ENCODE measurements at places on chromosomes 2 and 18.

- no peak for DNase-seq
Measured at GRCh38 chr2:60867848-60868247, 13.5 kb upstream of the REL start.

- no peak for DNase-seq
Measured at GRCh38 chr2:107028661-107029060, 142.7 kb upstream of the ST6GAL2 start.

- no peak for DNase-seq
Measured at GRCh38 chr2:200774920-200775319, 36.8 kb upstream of the BZW1 start.

GRCh38 chr2:28661589-28662001 lies 90.0 kb upstream of the PPP1CB start:
- no peak for DNase-seq

GRCh38 chr2:37466533-37467222 lies 122.2 kb downstream of the QPCT start:
- DNase-seq = peak; percentile 73

DNA sequence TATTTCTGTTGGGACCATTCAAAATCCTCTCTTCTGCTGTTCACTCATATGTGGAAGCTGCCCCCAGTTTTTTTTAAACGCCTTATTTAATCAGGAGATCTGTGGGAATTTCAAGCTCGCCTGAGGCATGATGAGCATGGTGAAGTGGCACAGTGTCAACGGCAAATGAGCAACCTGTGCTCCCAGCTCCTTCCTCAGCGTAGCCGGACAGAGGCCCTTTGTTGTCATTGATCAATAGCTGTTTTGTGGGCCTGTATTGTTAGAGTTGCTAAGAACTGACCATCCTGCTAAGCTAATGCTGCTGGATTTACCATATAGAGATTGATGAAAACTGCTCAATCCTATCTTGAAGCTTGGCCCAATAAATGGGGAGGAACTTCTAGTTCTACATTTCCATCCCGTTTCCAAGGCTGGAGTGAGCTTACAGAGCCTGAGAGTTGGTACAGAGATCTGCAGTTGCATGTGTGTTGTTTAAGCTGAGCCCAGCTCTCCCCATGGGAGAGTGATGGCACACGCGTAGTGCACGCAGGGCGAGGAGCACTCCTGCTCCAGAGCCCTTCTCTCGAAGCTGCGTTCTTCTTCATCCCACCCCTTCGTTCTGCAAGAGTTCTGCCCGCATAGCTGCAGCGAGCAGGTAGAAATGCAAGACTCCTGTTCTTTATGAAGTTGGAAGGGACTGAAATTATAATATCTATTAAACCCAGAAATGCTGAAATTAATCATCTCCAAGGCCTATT lies 108.8 kb downstream of the RTN4 start:
- DNase-seq = no peak

DNA sequence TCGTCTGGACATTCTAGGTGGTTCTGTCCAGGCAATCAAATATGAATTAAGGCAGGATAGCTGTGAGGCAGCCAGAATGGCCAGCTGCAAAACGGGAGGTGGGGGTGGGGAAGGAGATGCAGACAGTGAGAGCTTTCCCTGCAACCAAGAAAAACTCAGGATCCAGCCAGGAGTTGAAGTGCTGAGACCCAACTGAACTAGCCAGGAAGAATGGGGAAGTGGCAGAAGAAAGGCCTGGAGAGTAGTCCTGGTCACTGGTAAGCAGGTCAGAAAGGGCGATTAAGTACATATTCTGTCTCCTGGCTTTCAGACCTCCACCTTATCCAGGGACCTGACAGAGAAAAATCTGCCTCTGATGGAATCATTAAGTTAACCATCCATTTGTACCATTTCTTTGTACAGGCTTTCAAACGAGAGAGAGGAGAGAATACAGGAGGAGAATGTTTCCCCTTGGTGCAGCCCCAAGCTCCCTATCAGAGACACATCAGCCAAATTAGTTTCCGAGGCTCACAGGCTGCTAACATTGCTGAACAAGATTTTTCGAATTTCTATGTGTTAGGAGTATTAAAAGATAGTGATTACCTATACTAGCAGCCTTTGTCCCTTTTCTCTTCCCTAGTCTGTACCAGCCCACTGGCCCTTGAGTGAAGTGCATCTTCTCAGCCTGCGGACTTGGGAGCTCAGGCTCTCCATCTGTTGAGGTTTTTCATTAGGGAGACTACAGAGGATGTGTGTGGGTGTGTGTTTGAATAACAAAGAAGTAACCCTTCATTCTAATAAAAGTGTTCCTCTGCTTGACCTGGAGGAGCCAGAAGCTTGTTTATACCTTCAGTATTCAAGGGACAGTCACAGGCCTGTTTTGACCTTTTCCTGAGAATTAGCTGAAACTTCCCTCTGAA lies 12.5 kb upstream of the HOXD1 start:
- DNase-seq = no peak

DNA sequence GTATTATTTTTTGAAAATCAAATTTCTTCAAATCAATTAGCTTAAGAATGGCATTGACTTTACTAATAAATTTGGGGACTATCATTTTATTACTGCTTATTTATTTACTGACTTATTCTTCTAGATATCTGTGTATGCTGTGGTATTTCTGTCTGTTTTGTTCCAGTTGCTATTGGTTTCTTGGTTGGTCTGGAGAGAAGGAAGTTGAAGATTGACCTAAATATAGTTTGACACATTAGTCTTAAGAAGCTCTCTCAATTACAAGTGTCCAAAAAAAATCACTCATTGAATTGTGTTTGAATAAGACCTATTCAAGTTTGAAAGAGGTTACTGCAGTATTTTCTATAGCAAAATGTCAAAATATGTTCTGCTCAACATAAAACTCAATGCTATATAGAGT lies 153.3 kb upstream of the KYNU start:
- DNase-seq = no peak

GRCh38 chr2:128446049-128446873 lies 127.6 kb upstream of the HS6ST1 start:
- DNase-seq = no peak

GRCh38 chr2:186980787-186981550 lies 132.0 kb upstream of the ZSWIM2 start:
- DNase-seq = no peak

DNA sequence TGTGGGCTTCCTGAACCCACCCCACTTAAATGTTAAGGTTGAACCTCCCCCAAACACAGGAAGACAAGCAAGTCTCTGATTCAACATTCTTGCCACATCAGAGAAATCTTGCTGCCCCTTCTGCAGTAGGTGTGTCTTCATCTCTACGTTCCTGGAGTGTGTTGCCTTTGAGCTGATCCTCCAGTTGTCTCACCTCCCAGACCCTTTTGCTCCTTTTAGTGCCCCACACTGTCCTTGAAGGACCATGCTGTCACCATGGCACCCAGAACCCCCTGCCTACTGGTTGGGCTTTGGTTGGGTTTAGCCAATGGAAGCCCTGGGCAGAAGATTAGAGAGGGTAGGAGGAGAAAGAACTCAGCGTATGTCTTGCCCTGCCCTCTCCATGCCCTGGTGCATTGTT lies 10.7 kb downstream of the CAB39 start:
- DNase-seq = no peak

- peak; percentile 44 for DNase-seq
Measured at GRCh38 chr2:219530048-219530963, 13.3 kb downstream of the CHPF start.

- no peak for DNase-seq
Measured at GRCh38 chr2:28687171-28687570, 64.5 kb upstream of the PPP1CB start.

- no peak for DNase-seq
Measured at GRCh38 chr2:226466589-226466988, 333.0 kb downstream of the IRS1 start.

DNA sequence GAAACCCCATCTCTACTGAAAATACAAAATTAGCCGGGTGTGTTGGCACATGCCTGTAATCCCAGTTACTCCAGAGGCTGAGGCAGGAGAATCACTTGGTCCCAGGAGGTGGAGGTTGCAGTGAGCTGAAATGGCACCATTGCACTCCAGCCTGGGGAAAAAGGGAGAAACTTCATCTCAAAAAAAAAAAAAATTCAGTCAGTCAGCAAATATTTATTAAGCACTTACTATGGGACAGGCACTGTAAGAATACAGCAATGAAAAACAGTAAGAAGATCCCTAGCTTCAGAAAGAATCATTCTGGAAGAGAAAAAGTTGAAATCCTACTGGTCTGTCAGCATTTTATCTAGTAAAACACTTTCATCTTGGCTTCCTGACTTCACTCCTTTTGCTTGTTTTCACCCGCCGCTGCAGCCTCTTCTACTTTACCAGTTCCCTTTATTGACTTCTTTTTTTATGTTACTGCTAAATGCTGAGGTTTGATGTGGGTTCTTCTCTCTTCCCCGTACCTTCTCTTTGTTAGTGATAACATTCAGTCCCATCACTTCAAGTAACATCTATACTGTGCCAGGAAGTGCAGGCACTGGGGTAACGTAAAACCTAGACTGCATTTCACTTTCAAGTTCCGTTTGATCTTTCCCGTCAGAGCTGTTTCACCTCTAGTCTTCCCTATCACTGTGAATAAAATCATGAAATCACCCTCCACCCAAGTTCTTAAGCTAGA lies 10.8 kb upstream of the TAF4B start:
- no peak for DNase-seq

DNA sequence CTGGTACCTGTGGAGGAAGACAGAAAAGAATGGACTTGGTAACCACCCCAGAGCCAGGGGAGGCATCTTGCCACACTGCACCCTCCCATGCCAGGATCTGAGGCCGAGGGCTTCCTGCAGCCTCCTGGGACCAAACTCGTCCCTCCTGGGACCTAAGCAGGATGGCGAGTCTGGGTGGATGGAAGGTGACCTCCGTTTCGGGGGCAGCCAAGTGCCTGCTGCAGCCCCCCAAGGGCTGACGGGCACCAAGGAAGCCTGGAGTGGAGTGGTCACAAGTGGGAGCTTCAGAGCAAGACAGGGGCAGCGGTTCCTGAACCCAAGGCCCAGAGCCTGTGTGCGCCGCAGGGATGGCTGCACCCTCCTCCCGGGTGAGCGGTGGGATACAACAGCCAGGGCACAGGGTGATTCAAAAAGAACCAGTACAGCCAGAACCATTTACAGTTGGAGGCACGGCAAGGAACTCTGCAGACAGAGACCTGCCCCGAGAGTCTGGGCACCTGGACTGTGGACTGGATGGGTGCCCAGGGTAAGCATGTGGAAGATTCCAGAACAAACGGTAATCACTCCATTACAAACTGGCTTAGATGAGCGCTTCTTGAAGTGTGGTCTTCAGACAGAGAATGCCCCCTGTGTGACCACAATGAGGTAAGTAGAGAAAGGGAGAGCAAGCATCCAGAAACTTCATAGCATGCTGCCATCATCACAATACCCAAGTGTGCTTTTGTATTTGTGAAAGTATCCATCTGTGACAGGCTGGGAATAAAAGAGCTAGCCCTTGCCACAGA lies 12.1 kb downstream of the HS1BP3 start:
- no peak for DNase-seq

GRCh38 chr2:215613280-215613679 lies 177.4 kb upstream of the FN1 start:
- DNase-seq = no peak

DNA sequence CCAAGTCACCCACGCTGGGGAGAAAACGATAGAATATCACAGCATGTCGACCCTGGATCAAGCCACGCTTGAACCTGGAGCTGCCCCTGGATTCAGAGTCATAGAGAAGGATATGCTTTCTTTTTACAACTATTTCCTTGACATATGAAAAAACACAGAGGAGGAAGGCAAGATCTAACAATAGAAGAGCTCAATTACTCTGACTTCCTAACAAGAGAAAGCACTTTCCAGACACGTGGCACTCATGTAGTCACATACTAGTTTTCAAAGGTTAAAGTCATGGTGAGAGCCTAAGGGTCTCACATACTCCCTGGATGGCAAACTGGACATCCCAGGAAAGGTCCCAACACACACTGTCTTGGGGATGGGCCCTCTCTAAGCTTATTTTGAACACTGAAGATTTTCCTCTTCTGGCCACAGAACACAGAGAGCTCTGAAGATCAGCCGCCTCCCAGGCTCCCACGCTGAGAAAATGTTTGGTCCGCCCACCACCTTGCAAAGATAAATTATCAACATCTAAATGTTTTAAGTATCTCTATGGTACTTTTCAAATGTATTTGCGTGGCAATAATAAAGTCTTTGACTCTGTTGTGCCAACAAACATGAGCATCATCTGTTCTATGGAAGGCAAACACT lies 4.9 kb downstream of the PXDN start:
- no peak for DNase-seq

GRCh38 chr2:44722026-44722625 lies 219.4 kb upstream of the SIX3 start:
- no peak for DNase-seq

DNA sequence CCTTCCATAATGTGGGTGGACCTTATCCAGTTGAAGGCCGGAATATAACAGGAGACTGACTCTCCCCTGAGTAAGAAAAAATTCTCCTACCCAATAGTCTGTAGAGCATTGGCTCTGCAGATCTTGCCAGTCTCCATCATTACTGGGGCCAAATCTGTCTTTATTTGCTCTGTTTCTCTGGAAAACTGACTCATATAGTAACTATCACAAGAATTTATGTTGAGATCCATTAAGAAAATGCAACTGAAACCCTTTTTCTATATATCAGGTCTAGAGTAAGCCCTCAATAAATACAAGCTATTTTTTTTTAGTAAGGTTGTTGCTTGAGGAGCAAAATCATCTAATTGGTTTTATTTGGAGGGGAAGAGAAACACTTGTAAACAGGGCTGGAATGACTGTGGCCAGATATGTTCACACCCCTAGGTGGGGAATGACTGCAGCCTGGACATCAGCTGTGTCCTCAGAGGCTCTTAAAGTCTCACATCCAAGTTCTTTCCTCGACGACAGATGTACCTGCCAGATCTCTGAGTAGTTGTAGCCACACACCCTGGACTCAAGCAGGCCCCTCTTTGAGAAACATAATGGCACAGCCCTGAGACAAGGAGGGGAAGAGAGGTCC lies 339.7 kb downstream of the TNS1 start:
- DNase-seq = no peak

DNA sequence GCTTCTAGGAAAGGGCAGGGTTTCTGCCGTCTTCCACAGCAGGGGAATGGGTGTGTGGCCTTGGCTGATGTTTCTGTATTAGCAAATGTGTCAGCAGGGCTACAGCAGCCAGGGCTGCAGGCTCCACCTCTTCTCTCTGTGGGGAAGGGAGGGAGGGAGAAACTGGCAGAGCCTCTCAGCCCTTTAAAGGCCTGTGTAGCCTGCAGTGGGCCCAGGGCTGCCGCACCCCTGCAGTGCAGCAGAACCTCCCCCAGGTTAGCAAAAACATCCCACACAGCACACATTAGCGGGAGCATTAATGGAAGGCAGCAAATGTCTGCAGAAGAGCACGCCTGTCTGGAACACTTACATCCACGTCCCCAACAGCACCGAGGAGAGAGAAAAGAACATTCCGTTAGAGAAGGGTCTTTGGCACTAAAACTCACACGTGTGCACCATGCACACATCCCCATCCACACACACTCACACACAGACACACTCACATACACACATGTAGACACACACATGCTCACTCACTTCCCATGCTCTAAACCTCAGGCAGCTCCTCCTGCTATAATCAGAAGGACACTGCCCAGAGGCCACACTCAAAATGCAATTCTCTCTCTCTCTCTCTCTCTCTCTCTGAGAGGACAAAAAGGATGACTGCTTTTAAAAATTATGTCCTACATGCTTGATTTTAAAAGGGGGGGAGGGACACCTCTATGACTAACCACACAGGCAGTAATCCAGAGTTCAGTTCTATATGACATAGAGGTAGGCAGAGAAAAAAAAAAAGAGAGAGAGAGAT lies 24.1 kb downstream of the MRPL35 start:
- DNase-seq = peak; percentile 30

GRCh38 chr18:12032786-12033642 lies 51.7 kb downstream of the IMPA2 start:
- peak; percentile 59 for DNase-seq

- DNase-seq = no peak
Measured at GRCh38 chr2:164252568-164253287, 368.6 kb downstream of the GRB14 start.

Measured in fibroblast of skin of left biceps (primary cell).